ENCODE measurements at places on chromosomes 6 and 20.

DNA sequence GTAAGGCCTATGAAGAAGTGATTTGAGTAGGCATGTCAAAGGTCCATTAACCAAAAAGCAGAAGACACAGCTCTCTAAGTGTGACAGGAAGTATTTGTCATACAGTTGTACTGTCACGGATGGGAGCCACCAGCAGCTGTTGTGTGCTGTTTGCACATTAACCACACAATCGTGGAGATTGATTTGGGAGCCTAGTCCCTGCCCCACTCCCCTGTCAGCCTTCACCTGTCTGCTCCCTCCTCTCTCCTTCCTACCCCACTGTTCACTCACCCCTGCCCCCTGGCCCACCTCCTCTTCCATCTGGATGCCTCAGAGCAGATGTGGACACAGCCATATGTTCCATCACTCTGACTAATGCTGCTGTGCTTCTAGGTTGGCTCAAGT lies 124.7 kb upstream of the SPACA1 start:
- no peak for DNase-seq

- no peak for DNase-seq
Observed at GRCh38 chr6:89642956-89643355, 4.4 kb upstream of the LYRM2 start.

DNA sequence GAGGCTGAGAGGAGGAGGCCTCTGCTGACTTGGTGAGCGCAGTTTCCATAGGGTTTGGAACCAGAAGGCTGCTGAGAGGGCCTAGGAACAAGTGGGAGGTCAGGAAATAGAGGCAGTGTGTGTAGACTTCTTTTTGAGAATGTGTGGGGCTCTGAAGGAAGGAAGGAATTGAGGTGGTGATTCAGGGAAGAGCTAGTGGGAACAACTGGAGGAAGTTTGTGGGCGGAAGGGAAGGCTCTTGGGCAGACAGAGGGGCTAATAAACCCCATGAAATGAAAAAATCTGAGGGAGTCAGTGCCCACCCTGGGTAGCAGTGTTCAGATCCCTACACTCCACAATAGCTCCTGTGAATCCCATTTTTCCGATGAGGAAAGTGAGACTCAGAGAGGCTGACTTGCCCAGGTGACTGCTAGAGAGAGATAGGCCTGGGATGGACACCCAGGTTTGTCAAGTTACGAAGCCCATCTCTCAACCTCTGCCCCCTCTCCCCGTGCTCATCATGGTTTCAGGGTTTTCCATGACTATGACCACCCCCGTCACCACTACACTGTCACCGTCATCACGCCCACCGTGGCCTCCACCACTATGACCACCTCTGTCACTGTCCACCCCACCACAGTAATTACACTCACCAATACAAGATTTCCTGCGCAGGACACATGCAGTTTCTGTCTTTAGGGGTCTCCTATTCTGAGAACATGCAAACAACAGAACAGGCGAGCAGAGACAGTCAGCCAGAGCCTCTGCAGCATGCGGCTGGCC lies 106.4 kb downstream of the MRPL14 start:
- DNase-seq: no peak

DNA sequence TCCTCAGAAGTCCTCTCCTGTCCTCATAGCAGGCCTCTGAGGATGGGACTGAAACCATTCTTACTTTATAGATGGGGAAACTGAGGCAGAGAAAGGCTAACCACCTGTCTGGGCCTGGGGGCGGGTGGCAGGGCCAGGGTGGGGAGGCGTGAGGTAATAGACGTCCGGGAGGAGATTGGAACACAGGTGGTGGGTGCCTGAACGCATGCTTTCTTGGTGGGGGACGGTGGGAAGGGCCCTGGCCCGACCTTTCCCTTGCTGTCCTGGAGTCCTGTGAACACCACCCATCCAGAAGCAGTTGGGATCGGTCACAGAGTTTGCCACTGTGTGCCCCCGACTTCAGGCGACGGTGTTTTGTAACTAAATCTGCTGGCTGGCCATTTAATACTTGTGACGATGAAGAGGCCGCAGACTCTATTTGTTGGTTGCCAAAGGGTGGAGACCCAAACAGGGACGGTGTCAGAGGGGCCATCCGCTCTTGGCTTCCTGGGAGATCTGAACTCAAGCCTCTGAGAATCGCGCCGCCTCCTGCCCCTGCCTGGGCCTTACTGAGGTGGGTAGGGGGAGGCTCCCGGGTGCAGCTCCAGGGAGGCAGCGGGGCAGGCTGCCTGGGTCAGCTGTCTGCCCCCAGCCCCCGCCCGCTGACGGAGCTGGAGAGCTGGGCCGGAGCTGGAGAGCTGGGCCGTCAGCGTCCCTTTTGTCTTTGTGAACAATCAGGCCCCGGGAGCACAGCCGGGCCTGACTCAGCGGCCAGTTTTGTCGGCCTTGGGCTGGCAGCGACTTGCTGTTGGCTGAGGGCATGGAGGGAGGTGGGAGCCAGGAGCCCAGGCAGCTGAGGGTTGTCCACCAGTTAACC lies 4.1 kb downstream of the RBM38 start:
- no peak for DNase-seq

- no peak for DNase-seq
Observed at GRCh38 chr6:134750669-134751068, 199.2 kb downstream of the ALDH8A1 start.

- DNase-seq: no peak
Observed at GRCh38 chr6:120908767-120909166, 425.5 kb downstream of the TBC1D32 start.

DNA sequence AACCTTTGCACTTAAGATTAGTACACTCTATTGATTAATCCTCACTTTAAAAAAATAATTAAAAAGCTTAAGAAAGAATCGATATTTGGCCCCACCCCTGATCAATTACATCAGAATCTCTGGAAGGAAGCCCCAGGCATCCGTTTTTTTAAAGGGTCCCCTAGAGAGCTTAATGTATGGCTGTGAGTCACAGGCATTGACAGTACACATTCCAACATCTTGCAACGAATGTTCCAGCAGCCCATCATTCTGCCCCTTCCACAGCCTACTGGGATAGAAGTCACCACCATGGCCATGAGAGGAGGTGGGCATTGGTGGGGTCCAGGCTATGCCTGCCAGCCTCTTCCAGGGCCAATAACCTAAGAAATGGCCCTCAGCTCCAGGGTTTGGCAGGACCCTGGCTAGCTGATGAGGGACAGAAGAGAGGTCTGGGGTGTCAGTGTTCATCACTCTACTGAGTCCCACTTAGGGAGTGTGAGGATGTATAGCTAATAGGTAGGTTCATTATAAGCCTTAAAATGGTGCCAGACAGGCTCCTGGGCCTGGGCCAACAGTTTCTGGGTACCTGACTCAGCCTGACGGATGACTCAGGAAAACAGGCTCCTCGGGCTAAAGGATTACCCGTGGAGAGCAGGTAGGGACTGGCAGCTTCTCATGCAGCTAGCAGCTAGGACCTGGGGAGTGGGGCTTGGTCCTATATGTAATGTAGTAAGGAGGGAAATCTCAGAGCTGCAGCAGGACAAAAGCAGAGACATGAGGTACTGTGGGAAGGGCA lies 40.4 kb downstream of the MDGA1 start:
- DNase-seq: no peak

DNA sequence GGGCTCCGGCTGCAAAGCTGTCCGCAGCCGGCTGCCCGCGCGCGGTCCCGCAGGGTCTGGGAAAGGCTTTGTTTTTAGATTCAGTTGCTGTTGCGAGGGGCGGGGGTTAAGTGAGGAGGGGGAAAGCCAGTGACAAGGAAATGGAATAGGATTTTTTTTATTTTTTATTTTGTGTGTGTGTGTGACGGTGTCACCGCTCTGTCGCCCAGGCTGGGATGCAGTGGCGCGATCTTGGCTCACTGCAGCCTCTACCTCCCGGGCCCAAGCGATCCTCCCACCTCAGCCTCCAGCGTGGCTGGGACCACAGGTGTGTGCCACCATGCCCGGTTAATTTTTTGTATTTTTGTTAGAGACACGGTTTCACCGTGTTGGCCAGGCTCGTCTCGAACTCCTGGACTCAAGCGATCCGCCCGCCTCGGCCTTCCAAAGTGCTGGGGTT lies 615 bp upstream of the UBE2J1 start:
- DNase-seq: no peak

GRCh38 chr6:120493505-120493904 lies 840.8 kb downstream of the TBC1D32 start:
- DNase-seq: no peak

DNA sequence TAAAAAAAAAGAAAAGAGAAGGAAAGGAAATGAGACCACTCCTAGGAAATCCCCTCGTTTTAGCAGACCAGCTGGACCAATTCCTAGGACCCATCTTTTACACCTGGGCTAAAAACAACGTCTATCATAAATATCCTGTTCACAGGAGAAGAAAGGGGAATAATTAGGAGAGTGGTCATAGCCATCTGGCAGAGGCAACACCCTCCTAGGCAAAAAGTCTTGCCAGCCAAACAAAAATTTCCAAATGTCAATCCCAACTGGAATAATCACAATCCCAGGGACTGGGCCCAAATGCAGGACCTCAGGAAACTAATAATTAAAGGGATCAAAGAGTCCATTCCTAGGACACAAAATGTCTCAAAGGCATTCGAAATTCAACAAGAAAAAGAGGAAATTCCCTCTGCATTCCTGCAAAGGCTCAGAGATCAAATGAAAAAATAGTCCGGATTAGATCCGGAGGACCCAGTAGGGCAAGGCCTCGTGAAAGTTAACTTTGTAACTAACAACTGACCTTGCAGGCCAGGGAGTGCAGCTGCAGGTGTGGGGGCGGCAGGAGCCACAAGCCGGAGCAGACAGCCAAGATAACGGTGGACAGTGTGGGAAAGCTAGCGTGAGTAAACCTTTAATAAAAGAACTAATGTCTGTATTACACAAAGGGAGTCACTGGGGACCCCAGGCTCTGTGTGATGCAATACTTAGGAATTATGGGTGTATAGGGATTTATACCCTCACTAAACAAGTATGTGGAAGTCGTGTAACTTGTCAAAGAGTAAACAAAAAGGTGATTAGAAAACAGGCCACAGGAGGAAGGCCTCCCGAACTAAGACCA lies 11.7 kb downstream of the LCA5 start:
- DNase-seq: no peak

GRCh38 chr20:49610691-49611538 lies 43.0 kb upstream of the PTGIS start:
- peak; percentile 73 for DNase-seq

- DNase-seq: no peak
Observed at GRCh38 chr6:50826037-50826761, 7.5 kb downstream of the TFAP2B start.

GRCh38 chr20:50729901-50730764 lies 1.2 kb upstream of the PARD6B start:
- DNase-seq: no peak

DNA sequence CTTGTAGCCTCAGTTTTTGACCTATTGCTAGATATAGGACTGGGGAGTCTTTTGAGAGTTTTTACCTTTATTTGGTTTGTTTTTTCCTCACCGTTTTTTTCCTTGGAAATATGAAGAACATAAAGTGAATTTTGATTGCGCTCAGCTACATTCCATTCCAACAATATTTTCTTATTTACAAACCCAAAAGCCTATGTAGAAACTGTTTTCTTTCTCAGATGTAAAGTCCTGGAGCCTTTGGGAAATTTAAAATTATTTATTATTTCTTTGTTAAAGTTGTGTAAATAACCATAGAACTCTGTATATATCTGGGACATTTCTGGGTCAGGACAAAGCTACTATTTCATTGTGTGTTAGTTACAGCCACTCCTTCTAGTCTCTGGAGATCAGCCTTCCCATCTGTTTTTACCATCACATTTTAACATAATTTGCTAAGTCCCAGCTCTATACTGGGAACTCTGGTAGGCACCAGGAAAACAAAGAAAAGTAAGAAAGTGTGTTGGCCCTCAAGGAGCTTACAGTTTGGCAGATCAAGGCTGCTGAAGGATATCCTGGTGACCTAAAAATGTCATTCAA lies 68.8 kb downstream of the JAG1 start:
- no peak for DNase-seq

- DNase-seq: no peak
Observed at GRCh38 chr6:30820193-30820592, 64.1 kb upstream of the DDR1 start.
